Foreskin fibroblast (primary cell): ENCODE measurements at places on chromosomes 12 and 14.

GRCh38 chr12:109269428-109269827 is 39.7 kb downstream of the FOXN4 start:
- no peak for DNase-seq

DNA sequence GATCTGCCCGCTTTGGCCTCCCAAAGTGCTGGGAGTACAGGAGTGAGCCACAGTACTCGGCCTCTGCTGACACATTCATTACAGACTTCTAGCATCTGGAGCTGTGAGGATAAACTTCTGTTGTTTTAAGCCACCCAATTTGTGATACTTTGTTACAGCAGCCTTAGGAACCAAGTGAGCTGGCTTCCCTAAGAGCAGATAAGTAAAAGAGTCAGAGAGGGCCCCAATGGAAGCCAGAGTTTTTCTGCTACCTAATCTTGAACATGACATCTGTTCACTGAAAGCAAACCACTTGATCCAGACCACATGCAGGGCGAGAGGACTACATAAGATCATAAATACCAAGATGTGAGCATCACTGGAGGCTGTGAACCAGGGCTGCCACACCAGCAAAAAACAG is 3.7 kb upstream of the MAPKAPK5 start:
- peak; percentile 64 for DNase-seq

- no peak for DNase-seq
Measured at GRCh38 chr12:40834321-40834720, 142.1 kb downstream of the CNTN1 start.

DNA sequence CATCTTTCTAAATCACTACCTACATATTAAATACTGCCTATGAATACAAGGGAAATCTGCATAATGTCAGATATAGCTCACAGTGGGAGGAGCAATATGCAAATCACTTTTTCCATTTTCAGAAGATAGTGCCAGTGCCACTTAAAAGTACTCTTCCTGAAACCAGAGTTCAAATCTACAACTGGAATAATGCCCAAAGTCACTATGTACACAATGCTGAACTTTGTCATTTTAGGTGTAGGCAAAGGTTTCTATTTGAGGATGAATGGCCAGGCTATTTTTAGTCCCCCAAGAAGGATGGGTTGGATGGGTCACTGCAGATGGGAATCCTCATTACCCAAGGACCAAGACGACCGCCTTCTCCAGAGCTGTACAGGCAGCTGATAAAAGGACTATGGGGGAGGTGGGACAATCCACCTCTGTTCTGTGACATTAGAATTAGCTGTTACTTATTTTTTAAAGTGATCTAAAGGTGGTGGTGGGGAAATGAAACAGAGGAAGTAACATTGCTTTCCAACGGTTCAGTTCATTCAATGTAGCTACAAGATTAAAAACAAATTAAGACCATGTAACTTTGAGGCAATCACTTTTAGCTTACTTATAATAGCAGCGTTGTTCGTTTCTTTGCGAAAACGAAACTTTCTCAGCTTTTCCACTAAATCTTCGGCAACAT is 5.6 kb downstream of the GMFB start:
- DNase-seq: no peak

DNA sequence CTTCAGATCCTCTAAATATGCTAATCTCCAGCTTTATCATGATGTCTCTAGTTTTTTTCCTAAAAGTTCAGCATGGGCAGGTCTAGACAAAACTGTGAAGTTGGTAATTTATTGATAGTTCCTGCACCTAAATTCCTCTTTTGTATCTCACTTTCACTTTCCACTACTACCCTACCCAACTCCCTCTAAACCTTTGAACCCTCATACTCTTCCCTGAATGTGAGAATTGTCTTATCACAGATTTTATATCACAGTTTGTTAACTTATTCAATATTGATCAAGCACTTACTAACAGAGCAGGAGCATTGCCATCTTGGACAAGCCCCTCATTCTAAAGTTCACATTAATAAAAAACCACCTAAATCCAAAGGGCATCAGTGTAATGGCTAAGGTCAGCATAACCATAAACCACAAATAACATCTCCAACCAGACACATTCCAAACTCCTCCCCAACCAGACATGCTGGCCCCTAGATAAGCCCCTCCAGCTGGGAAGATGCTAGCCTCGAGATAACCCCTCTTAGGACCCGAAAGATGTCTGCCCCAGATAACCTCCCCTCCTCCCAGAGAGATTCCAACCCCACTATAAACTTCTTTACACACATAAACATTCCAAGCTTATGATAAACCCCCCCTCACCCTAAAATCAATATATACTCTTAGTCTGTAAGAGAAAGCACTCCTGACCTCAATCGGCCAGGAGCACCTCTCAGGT is 78.7 kb downstream of the FSCB start:
- no peak for DNase-seq

- no peak for DNase-seq
Measured at GRCh38 chr14:91416744-91417119, 888 bp downstream of the CCDC88C start.

DNA sequence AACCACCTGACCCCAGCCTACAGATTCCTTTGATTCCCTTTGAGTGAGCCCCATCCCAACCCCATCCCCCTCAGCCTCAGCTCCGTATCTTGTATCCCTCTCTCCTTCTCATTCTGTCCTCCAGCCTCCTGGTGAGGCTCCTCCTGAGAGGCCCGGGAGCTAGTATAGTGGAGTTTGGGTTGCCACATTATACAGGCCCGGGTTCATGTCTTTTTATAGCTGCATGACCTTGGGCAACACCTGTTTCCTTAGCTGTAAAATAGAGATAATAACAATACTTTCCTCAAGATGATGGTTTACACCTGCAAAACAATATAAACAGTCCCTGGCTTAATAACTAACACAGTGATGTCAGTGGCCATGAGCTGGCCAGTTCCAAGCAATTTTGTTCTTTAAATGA is 89.8 kb downstream of the STAB2 start:
- DNase-seq: no peak

GRCh38 chr12:100544165-100544564 is 29.3 kb upstream of the GAS2L3 start:
- DNase-seq: no peak

GRCh38 chr12:84131076-84131475 is 781.5 kb downstream of the SLC6A15 start:
- DNase-seq: peak; percentile 69

- DNase-seq: no peak
Measured at GRCh38 chr12:78420991-78421390, 443.6 kb upstream of the SYT1 start.

- DNase-seq: no peak
Measured at GRCh38 chr12:118150625-118151024, 14.7 kb downstream of the PEBP1 start.

DNA sequence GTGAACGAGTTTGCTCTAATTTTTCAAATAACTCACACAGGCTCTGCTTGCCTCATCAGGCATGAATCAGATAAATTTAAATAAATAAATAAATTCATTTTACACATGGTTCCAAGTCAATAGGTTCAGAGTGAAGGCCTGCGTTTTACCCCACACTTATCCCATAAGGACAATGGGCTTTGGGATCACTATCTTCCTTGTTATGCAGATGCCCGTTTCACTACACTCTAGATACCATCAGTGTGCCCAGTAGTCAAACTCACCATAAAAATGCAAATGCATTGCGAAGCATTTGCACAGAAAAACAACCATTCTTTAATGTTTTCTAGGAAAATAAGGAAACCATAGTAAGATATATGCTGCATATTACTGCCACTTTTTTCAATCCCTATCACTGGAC is 155.9 kb upstream of the CCDC196 start:
- DNase-seq: no peak

GRCh38 chr12:39610436-39611025 is 9.1 kb downstream of the ABCD2 start:
- no peak for DNase-seq

GRCh38 chr12:31119192-31119802 is 45.6 kb downstream of the DDX11 start:
- no peak for DNase-seq

DNA sequence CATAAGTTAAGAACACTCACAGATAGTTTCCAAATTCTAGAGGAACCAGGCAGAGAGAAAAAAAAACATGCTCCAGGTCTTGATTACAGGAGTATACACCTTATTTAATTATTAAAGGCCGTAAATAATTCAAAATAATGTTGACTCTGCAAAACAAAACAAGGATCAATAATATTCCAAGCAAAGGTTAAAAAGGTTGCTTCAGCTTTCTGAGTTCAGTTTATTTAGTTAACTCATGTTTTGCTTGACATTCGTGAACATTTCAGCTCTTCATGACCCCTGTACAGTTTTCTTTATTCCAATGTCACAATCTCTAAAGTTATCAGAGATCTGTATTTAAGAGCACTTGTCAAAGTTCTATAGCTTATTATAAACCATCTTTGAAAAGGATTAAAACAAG is 19.6 kb downstream of the KLRF2 start:
- no peak for DNase-seq

DNA sequence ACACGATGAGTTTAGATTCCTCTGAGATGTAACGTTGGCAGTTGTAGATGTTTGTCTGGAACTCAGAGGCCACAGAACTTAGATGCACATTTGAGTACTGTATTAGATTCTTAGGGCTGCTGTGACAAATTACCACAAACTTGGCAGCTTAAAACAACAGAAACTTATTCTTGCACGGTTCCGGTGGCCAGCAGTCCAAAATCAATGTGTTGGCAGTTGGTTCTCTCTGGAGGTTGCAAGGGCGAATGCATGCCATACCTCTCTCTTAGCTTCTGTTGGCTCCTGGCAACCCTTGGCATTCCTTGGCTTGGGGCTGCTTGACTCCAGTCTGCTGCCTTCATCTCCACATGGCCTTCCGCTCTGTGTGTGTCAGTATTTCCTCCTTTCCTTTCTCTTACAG is 118.9 kb downstream of the C12orf75 start:
- DNase-seq: no peak

DNA sequence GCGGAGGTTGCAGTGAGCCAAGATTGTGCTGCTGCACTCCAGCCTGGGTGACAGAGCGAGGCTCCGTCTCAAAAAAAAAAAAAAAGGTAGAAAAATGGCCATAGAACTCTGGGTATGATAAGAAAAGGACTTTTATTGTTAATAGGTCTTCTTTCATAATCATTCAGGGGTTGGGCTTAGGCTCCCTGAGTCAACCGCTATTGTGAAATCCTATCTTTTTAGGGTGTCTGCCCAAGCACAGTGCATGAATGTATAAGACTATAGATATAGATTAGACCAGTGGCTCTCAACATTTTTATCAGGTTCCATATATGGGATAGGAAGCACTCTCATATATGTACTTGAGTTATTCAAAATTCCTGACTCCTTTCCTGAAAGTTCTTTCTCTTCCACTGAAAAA is 48.7 kb upstream of the USP15 start:
- peak; percentile 14 for DNase-seq

- DNase-seq: peak; percentile 49
Measured at GRCh38 chr14:74140374-74140850, 55.7 kb downstream of the LIN52 start.

DNA sequence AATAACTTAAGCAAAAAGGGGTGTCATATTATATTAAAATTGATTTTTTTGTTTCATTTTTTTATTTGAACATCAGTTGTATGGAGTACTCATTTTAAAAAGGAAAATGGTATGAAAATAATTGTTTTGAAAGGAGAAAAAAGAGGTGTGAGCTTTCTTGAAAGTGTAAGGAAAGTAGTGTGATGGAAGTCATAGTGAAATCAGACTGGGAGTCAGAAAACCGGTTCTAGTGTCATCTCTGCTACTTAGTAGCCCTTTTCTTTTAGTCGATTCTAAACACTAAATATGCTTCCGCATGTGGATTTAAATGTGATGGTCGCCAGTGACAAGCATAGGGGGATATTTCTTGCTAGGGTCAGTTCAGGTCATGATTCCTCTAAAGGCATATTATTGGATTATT is 1.8 kb upstream of the DYRK2 start:
- DNase-seq: no peak

GRCh38 chr14:68623307-68623706 is 169.6 kb downstream of the ZFP36L1 start:
- DNase-seq: no peak

- DNase-seq: peak; percentile 7
Measured at GRCh38 chr12:61250303-61250702, 1009.9 kb upstream of the USP15 start.

- no peak for DNase-seq
Measured at GRCh38 chr12:116544656-116545055, 14.5 kb upstream of the MAP1LC3B2 start.

GRCh38 chr12:109685574-109686447 is 27.8 kb upstream of the FAM222A start:
- no peak for DNase-seq

DNA sequence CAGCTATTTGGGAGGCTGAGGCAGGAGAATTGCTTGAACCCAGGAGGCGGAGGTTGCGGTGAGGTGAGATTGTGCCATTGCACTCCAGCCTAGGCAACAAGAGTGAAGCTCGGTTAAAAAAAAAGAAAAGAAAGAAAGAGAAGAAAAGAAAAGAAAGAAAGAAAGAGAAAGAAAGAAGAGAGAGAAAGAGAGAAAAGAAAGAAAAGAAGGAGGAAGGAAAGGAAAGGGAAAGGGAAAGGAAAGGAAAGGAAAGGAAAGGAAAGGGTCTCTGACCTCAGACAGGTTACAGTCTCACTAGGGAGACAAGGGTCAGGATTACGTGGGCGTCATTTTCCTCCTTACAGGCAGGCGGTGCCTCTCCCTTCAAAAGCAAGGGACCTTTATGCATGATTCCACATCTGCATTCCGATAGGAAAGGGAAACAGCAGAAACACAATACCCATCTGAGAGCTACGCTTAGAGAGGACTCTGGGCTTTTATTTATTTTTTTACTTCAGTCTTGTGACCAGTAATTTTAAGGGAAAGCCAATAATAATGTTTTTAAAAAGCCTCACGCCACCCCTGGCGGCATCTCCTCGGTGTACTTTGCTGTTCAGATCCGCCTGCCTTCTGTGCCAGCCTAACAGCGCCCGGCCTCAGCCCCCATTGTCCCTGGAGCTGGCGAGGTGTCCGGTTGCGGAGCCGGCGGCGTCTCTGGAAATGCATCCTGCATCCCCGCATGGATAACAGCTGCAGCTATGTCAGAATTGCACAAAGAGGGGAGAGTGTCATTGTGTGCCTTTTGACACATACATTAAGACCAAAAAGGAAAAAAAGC is 945 bp upstream of the HIP1R start:
- no peak for DNase-seq

GRCh38 chr14:36505181-36505815 is 14.7 kb downstream of the NKX2-1 start:
- DNase-seq: no peak

GRCh38 chr12:118055865-118056773 is 4.9 kb downstream of the WSB2 start:
- DNase-seq: peak; percentile 48

DNA sequence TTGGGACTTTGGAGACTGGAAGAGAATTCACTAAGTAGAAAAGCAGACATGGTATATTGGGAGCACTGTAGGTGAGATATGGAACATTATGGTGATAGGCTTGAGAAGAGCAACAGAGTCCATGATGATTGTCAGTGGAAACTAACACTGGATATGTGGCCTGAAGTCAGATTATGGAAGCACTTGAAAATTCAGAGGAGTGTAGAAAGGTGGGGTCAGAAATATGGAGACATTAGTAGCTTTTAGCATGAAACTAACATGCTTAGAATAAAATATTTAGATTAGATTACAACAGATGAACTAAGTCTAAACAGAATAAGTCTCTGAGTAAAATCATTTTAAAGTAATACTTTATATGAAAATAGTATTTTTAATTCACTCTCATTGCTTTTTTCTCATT is 499.1 kb downstream of the TMEM117 start:
- no peak for DNase-seq
